ENCODE measurements at places on chromosomes 6 and 20. TPM values are rescaled to one million over a fixed set of nuclear protein-coding genes. Genes with fewer than 3 reads are reported as not detected.

The HDDC2 gene
- 63.3 TPM for total RNA-seq

The PHF20 gene
- 21.3 TPM for total RNA-seq

The SLC35D3 gene
- total RNA-seq: not detected

The DEFB124 gene
- total RNA-seq: not detected

The BTN1A1 gene
- not detected for total RNA-seq

The HRH3 gene
- total RNA-seq: not detected

Measured in myometrial cell (primary cell).